ENCODE measurements at places on chromosomes 5 and 9.

DNA sequence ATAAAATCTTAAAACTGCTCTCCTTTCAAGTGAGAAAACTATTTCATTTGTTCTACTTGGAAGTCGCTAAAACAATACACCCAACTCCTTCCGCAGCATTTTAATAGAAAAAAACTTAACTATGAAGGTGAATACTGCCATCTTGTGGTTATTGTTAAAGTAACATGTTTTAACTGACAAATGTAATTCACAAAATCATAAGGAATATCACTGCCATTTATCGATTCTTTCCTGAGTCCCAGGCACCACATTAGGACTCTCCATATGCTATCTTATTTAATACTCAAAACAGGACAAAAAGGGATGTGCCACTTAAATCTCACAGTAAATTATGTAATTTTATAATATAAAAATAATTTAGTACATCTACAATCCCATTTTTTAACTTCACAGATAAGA, 130.5 kb upstream of the ITGA1 start:
- no peak for DNase-seq

DNA sequence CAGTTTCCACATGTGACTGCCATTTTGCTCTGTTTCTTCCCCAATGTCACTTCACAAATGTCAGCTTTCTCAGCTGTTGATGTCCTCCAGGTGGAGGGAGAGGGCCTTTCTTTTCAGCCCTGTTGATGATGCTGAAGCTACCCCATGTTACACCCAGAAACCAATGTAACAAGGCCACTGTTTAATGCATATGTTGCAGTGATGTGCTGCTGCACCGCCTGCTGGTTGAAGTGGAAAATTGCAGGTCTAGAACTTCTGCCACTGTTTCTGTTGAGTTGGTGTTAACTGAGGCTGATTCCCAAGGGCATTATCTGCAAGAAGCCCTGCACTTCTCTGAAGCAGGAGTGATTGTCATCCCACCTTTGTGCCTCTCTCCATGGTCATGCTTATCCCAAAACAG, 428.4 kb downstream of the KDM4C start:
- DNase-seq, result no peak

- no peak for DNase-seq
These were observed 17.5 kb upstream of the PPARGC1B start for GRCh38 chr5:149712439-149713147.

- DNase-seq, result no peak
These were observed 203.2 kb downstream of the SEMA6A start for GRCh38 chr5:116371431-116371830.

GRCh38 chr5:89320421-89321277, 437.7 kb upstream of the MEF2C start:
- no peak for DNase-seq

- DNase-seq, result no peak
These were observed 685.8 kb downstream of the MAT2B start for GRCh38 chr5:164191240-164191639.

DNA sequence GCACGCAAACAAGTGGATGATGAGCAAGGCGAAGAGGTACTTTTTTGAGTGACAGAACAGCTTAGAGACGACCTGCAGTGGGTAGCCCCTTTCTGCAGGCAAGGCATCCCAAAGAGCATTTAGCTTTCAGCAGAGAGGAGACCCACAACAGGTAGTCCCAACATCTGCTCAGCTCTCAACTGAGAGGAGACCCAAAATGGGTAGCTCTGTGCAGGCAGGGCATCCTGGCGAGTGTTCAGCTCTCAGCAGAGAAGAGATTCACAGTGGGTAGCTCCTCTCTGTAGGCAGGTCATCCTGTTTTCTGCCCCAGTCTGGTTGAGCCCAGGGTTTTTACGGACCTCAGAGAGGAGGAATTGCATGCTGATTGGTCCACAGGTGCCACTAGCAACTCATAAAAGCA, 2396.1 kb upstream of the C9orf72 start:
- DNase-seq, result no peak
